ENCODE measurements at places on chromosomes 1 and 21.

DNA sequence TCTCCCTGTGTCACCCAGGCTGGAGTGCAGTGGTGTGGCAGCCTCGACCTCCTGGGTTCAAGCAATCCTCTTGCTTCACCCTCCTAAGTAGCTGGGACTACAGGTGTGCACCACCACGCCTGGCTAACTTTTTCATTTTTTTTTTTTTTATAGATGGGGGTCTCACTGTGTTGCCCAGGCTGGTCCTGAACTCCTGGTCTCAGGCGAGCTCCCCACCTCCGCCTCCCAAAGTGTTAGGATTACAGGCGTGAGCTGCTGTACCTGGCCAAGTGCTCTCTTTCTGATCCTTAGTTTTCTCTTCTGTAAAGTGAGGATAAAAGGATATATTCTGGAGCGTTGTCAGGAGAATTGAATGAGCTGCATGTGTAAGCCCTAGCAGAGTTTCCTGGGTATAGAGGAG lies 68.7 kb downstream of the GALNT2 start:
- no peak for DNase-seq

GRCh38 chr1:205832326-205832751 lies 17.6 kb downstream of the PM20D1 start:
- no peak for DNase-seq

- no peak for DNase-seq
These were observed 2.3 kb downstream of the RCC2 start for GRCh38 chr1:17437260-17437579.

DNA sequence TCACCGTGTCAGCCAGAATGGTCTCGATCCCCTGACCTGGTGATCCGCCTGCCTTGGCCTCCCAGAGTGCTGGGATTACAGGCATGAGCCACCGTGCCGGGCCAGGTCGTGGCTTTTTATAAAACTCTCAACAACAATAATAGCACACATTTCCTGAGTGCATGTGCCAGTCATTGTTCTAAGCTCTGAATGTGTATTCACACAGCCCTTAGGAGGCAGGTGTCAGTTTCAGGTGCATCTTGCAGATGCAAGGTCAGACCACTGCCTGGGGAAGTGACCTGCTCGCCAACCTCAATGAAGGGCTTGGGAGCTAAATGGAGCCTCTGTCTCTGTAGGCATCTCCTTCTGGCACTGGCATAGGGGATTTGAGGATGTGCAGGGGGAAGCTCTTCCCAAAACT lies 1.6 kb upstream of the LEFTY2 start:
- no peak for DNase-seq

GRCh38 chr1:181396171-181396670 lies 87.1 kb upstream of the CACNA1E start:
- DNase-seq = peak; percentile 13

DNA sequence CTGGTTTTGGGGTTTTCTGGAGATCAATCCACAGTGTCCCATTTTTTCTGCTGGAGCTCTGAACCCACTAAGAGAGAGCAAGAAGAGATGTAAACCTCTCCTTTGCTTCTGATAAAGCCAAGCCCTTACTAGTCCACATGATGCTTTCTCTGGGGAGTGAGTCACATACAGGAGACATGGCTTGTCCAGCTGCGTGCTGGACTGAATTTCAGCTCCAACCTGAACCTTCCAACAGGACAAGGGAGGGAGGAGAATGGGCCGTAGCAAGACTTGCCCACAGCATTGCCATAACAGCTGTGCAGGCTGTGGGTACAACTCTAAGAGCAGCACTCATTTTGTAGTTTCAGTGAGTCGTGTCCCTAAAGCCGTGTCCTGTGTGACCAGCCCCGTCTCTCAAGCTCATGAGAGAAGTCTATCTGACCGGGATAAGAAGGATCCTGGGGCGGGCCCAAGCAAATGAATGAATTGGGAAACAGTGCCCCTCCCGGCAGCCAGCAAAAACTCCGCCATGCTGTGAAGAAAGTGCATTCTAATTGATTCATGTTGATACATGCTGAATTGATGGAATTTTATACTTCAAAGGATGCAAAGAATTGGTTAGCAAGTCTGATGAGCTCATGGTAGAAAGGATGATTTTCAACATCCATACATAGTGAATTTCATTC lies 195.2 kb downstream of the GABPA start:
- no peak for DNase-seq

GRCh38 chr21:33339918-33340317 lies 15.1 kb downstream of the IFNAR1 start:
- no peak for DNase-seq

DNA sequence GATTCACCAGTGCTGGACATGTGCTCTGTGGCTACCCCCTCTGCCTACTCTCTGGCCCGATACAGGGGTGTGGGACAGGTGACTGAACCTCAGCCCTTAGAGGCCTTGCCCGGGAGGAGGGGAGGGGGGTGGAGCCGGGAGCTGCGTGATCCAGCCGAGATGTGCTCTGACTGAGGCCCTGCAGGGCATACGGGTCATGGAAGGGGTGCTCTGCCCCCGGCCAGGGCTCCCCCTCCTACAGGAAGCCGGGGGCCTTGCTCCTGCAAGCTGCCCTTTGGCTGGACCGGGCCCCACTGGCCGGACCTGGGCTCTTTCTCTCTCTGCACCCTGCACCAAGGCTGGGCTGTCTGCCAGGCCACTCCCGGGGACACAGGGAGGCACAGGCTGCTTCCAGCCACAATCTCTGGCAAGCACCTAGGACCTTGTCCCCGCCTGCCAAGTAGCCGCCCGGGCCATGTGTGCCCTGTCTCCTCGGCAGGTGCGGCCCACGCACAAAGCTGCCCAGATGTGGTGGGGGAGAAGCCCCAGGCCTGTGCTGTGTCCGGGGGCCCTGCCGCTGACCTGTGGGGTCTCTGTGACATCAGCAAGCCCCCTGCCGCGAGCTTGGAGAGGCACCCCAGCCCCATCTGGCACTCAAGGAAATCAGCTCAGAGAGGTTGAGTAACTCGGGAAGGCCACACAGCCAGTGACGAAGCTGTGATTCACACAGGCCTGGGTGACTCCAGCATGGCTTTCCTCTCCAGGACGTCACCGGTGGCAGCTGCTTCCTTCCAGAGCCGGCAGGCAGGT lies 1.5 kb downstream of the SCNN1D start:
- DNase-seq = no peak

DNA sequence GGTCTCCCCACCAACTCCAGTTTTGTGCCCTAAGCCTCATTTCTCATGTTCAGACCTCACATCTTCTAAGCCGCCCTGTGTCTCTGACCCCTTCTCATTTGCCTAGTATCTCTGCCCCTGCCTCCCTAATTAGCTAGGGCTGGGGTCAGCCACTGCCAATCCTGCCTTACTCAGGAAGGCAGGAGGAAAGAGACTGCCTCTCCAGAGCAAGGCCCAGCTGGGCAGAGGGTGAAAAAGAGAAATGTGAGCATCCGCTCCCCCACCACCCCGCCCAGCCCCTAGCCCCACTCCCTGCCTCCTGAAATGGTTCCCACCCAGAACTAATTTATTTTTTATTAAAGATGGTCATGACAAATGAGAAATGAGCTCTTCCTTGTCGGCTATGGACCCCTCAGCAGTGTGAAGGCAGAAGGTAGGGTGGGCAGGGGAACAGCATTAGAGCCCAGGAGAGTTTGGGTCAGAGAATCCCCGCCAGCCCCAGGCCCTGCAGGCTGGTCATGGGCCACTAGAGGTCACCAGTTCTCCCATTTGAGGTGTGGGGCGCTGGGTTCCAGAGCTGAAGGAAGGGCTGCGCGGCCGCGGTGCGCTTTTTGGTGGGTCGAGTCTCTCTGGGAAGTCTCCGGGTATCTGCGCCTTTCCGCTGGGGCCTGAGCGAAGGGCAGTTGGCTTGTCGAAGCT lies 11.5 kb downstream of the ADAMTSL4 start:
- peak; percentile 77 for DNase-seq

DNA sequence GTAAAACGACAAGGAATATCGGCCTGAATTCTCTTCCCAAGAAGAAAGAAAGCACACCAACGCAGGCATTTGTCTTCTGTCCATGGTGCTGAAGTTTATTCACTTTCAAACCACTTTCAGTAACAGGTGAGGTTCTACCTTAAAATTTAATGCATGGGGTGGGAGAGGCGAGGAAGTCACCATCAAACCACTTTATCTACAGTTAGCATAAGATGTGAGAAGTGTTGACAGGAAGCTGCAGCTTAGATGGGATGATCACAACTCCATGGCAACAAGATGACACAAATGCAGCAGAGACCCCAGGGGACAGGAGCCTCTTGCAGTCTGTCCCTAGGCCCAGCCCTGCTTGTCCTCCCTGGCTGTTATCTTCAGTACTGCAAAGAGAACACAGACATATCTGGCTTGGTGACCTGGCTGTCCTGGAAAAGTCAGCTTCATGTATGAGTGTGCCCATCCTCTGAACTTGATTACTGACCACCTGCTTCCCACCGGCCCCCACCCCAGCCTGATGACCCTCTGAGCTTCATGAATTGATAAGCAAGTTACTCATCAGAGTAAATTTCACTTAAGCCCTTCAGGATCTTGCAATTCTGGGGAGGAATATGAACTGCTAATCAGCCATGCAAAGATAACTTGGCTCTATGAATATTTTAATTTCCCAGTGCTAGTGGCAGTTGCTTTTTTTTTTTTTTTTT lies 1.8 kb downstream of the NPPA start:
- no peak for DNase-seq

DNA sequence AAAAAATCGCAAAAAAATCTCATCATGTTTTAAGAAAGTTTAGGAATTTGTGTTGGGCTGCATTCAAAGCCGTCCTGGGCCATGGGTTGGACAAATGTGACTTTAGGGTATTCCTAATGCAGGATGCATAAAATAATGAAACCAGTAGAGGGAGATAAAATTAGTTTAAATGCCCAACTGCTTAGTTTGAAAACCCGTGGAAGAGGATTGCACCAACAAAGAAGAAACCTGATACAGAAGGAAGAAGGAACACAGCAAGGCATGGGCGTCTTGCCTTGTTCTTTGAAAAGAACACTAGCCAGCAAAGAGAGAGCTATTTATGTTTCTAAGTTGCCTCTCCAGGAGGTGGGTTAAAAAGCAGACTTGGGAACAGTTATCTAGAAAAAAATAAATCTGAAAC lies 37.9 kb downstream of the WDR3 start:
- no peak for DNase-seq

- DNase-seq = no peak
These were observed 29.9 kb upstream of the SLC44A3 start for GRCh38 chr1:94790246-94790645.

GRCh38 chr1:6582370-6582769 lies 2.6 kb downstream of the ZBTB48 start:
- DNase-seq = no peak

GRCh38 chr21:44907966-44908895 lies 12.5 kb downstream of the ITGB2 start:
- DNase-seq = no peak
